Psoas muscle (tissue), 8 donors: ENCODE measurements at places on chromosomes 16 and 17.

GRCh38 chr17:82440469-82440981 lies 10.0 kb downstream of the CYBC1 start:
- H3K27ac ChIP-seq = peak overlapping the region; percentile 16
- H3K36me3 ChIP-seq = peaks cover 75% of the 10 kb centered on the region
- H3K27me3 ChIP-seq = no peaks in the 10 kb centered on the region
- no peak for DNase-seq
- H3K4me3 ChIP-seq = no peak overlapping the region

- H3K36me3 ChIP-seq = peaks cover 36% of the 10 kb centered on the region
- DNase-seq = peak; percentile 67
- H3K4me1 ChIP-seq = peaks cover 51% of the 10 kb centered on the region
- peak overlapping the region; percentile 84 for H3K4me3 ChIP-seq
- H3K27ac ChIP-seq = peak overlapping the region; percentile 96
Observed at GRCh38 chr17:42459256-42459800, 650 bp downstream of the ATP6V0A1 start.

- H3K36me3 ChIP-seq = no peaks in the 10 kb centered on the region
- H3K27ac ChIP-seq = no peak overlapping the region
- peaks cover 18% of the 10 kb centered on the region for H3K4me1 ChIP-seq
- H3K27me3 ChIP-seq = peaks cover 3% of the 10 kb centered on the region
- DNase-seq = no peak
- peak overlapping the region; percentile 74 for H3K4me3 ChIP-seq
Observed at GRCh38 chr16:715477-716199, 720 bp downstream of the METRN start.

GRCh38 chr17:79619636-79620206 lies 8.9 kb upstream of the RBFOX3 start:
- no peak overlapping the region for H3K4me3 ChIP-seq
- no peaks in the 10 kb centered on the region for H3K4me1 ChIP-seq
- DNase-seq = no peak

- H3K4me1 ChIP-seq = peaks cover 4% of the 10 kb centered on the region
- H3K36me3 ChIP-seq = no peaks in the 10 kb centered on the region
- no peak overlapping the region for H3K27ac ChIP-seq
- DNase-seq = no peak
- H3K4me3 ChIP-seq = no peak overlapping the region
Observed at GRCh38 chr17:43033948-43034881, 9.2 kb downstream of the RND2 start.

DNA sequence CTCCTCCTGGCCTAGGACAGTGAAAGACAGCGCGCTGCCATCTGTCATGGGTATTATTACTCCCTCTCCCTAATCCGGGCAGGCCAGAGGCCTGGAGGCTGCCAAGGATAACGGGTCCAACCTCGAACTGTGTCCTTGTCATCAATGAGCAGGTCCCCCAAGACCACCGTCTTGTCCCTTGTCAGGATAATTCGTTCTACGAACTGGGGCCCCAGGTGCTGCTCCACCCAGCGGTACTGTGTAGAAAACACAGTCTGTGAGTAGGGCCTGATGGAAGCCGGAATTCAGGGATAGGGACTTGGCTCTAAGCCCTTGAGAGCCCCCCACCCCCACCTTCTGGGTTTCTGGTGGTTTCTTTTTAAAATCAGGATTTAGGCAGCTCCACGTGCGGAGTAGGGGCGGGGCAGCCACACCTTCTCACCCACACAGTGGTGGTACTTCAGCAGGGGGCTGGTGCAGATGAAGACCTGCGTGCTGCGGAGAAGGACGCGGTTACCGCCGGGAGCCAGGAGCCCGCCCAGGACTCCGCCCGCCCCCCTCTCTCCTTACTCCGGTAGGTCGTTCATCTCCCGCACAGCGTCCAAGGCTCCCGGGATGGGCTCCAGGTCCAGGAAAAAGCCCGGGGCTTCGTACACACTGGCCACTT lies 787 bp downstream of the NT5C start:
- H3K4me3 ChIP-seq = peak overlapping the region; percentile 94
- H3K27me3 ChIP-seq = no peaks in the 10 kb centered on the region
- peaks cover 5% of the 10 kb centered on the region for H3K4me1 ChIP-seq
- H3K27ac ChIP-seq = peak overlapping the region; percentile 93
- no peaks in the 10 kb centered on the region for H3K36me3 ChIP-seq

DNA sequence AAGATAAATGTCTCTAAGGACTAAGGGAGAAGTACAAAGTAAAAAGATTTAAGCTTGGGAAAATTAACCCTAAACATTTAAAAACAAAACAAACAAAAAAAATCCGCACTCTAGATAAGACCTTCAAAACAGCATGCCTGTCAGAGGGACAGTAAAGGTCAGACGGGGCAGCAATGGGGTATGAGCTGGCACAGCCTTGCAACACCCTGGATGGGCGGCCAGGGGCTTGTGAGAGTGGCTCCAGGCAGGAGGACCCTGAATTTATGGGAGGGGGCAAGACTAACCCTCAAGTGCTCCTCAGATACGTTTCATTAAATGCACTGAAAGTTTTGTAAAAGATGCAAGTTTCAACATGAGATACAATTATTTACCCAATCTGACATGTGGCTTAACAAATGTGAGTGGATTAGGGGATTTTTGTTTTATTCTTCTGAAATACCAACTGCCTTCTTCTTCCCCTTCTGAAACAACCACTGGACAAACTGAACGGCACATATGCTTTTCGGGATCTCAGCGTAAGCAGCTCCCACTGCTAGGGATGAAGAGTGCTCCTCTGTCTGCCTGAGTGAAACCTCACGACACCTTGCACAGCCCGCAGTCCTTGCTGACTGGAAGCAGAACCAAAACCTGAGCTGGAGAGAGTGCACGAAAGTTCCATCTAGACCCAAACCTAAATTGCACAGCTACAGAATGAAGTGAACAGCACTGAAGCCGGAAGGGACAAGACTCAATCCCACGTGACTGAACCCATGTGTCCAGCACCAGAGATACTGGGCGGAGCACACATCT lies 128.4 kb downstream of the ANKRD11 start:
- DNase-seq = no peak
- H3K4me3 ChIP-seq = no peak overlapping the region
- peaks cover 78% of the 10 kb centered on the region for H3K4me1 ChIP-seq
- H3K27me3 ChIP-seq = no peaks in the 10 kb centered on the region

DNA sequence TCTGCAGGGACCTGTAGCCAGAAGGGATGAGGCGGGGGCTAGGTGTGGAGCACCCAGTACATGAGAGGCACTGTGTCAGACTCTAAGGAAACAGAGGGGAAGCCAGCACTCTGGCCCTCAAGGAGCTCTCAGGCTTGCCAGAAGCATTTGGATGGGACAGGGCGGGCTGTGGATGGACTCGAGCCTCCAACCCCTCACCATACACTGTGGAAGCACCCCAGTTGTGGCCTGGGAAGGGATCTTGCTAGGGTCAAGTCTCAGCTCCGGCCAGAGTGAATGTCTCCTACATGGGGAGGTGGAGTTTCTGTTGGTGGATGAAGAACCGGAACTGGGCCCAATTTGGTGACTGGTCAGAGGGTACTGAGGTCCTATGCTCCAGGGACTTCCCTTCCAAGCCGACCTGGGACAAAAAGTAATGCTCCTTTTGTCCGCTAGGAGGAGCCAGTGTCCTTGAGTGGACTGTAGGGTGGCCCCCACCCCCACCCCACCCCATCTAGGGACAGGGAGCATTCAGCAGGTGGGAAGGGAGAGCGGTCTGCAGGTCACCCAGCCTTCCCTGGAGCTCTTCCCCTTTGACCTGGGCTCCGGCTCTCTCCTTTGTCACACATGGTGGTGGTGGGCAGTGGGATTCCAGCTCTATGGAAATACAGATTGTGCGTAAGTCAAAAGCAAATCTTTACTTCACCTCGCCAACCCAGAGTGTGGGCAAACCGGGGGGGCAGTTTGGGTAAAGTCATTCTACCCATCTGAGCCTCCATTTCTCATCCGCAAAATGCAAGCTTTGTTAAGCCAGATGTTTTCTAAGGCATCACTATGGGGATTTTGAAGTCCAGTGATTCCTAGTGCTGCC lies 20.4 kb upstream of the PHB1 start:
- H3K27me3 ChIP-seq = peaks cover 5% of the 10 kb centered on the region
- no peak overlapping the region for H3K27ac ChIP-seq
- H3K4me1 ChIP-seq = no peaks in the 10 kb centered on the region
